ENCODE measurements at places on chromosomes 4 and X.

DNA sequence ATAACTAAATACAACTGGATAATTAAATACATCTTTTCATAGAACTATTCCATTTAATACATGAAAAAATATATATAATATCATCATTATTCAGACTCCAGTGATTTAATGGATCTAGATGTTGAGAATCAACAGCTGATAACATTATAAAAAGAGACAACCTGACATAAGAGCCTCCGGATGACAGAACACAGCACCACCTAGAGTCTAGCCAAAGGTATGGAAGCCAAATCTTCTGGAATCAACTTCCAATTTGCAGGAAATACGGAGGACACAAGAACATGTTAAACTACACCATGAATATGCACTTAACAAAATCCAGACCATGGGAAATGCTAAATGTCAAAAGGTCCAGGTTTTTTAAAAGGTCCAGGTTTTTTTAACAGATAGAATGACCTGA is 55.0 kb downstream of the LRBA start:
- DNase-seq = no peak

GRCh38 chr4:26715636-26716242 is 131.9 kb downstream of the TBC1D19 start:
- DNase-seq = no peak

DNA sequence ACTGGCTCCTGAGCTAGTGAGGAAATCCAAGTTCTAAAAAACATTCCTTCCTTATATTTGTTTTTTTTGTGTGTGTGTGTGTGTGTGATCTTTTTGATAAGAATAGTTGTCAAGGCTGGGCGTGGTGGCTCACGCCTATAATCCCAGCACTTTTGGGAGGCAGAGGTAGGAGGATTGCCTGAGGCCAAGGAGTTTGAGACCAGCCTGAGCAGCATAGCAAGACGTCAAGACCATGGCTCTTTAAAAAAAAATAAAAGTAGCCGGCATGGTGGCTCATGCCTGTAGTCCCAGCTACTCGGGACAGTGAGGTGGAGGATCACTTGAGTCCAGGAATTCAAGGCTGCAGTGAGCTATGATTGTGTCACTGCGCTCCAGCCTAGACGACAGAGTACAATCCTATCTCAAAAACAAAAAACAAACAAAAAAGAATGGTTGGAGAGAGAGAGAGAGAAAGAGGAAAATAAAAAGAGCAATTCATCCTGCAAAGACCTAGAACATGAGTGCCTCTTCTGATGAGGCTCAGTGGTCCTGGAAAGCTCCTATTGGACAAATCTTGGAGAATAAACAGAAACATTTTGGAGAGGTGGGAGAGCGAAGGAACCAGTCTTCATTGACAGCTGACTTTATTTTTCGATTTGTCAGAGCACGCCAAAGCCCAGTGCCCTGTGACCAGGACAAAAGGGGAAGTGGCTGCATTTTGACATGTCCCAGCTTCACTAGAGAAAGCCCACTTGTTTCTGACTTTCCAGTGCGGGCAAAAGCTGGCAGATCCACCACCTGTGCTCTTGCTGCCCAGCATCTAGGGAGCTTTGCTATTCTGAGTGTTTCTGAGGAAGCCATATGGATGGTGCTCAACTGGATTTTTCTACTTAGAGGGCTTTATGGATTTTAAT is 244.7 kb downstream of the PALLD start:
- DNase-seq = no peak

DNA sequence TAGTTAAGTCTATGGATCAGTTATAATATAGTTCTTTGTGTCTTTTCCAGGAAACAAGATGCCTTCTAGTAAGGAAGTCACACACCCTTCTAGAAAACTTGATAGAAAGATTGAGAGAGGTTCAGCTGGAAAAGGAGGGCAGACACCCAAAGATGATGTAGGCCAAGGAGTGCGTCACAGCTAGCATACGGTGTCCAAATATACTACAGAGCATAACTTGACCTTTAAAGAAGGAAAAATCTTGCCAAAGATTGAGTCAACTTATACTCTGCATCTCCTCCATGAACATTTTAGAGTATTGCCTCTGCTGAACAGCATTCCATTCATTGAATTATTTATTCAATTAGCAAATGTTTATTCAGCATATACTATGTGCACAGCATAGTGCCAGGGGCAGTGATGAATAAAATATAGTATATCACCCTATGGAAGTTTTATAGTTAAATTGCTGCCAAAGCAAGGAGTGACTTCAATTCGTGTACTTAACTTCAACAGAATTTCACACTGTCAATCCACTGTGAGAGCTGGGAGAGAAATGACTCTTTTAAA is 51.9 kb upstream of the SLC6A14 start:
- DNase-seq = no peak

DNA sequence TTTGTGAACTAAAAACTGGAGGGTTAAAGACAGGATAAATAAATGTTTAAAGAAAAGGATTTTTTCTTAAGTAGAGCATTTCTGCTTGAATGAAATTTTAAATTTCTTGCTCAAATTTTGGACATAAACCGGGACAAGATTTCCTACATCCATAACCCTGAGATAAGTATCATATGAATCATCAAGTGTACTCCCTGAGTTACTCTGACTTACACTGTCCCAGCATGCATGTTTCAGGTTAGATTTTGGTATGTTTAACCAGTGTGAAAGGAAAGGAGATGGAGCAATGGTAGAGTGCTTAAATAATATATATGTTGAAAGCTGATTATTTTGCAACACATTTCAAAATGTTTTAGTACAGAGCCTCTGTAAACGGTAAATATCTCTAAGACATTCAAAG is 175.2 kb downstream of the ADGRL3 start:
- DNase-seq = no peak

DNA sequence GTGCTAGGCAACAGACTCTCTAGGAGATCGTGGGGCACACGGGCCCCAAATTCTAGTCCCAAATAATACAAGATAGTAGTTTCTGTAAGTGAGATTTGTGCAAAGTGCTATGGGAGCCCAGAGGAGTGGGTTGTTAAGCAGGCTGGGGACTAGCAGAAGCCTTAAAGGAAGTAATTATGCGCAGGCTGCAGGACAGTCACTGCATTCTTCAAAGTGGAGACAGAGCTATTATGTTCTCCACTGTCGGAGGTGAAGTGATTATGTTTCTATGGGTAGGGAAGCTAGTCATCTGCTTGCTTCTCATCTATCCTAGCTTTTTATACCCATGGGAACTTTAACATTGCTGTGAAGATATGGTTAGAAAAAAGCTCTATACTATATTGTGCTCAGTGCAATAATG is 154.2 kb downstream of the CPE start:
- DNase-seq = no peak

DNA sequence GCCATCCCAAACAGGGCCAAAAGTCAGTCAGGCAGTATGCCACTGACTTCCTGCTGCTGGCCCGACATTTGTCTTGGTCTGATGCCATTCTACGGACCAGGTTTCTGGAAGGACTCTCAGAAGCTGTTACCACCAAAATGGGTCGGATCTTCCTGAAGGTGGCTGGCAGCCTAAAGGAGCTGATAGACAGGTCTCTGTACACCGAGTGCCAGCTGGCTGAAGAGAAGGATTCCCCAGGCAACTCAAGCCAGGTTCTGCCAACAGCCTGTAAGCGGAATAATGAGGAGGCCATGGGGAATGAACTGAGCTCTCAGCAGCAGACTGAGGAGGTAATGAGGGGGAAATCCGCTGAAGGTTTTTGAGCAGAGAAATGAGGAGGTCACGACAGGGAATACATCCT is 95.7 kb downstream of the RTL9 start:
- no peak for DNase-seq

GRCh38 chr4:52019936-52020657 is at the start of gene LRRC66:
Gene LRRC66 (minus strand): TSS chr4:52020363. CDS start chr4:52017613, 2,750 bp downstream.
- DNase-seq = no peak

GRCh38 chr4:81498551-81499099 is 26.9 kb upstream of the RASGEF1B start:
- DNase-seq = no peak

GRCh38 chr4:27218013-27218412 is 357.4 kb downstream of the STIM2 start:
- no peak for DNase-seq
